ENCODE measurements at places on chromosomes 11 and 22.

GRCh38 chr11:124470561-124471227 is 25.2 kb upstream of the OR8B8 start:
- DNase-seq: no peak

DNA sequence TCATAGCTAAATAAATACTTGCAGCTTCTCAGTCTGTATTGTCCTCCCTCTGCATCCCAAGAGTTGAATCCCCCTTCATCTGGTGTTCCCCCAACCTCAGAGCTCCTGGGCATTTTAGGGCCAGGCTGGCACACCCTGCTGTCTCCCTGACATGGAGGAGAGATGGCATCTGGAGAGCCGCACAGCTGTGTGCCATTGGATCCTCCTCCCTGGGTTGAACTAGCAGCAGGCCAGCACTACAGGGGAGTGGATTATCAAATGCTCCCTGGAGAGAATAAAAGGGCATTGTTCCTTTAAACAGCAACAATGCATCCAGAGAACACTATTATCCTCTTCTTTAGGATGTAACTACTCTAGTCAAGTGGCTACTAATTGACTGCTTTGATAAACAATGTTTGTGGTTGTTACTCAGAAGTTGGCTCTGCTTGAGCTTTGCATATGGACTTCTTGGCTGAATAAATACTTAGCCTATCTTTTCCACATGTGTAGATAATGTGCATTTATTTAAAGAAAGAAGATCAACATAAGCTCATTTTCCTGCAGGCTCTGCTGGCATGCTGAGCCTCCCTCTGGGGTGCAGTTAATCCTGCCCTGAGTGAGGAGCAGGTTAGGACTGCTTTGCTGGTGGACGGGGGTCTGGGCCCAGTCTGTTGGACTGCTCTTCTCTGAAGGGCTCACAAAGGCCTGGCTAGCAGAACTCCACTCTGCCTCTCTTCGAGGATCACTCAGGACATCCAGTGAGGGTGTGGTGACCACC is 897.2 kb downstream of the TBC1D22A start:
- no peak for DNase-seq

DNA sequence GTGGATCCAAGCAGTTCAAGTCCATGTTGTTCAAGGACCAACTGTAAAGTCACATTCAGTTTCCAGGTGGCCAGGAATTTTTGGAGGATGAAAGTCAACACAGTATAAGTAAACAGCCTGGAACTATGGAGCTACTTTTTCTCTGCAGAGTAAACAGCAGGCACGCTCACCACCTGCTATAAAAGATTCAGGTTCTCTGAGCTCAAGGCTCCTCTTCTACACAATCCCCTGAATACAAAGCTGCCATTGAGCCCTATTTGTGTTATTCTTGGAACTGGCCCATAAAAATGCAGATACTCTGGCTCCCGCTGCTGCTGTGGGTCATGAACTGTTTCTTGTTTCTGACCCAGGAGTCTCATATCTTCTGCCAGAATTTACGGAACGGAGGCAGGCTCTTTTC is 56.9 kb upstream of the PRR5 start:
- no peak for DNase-seq

DNA sequence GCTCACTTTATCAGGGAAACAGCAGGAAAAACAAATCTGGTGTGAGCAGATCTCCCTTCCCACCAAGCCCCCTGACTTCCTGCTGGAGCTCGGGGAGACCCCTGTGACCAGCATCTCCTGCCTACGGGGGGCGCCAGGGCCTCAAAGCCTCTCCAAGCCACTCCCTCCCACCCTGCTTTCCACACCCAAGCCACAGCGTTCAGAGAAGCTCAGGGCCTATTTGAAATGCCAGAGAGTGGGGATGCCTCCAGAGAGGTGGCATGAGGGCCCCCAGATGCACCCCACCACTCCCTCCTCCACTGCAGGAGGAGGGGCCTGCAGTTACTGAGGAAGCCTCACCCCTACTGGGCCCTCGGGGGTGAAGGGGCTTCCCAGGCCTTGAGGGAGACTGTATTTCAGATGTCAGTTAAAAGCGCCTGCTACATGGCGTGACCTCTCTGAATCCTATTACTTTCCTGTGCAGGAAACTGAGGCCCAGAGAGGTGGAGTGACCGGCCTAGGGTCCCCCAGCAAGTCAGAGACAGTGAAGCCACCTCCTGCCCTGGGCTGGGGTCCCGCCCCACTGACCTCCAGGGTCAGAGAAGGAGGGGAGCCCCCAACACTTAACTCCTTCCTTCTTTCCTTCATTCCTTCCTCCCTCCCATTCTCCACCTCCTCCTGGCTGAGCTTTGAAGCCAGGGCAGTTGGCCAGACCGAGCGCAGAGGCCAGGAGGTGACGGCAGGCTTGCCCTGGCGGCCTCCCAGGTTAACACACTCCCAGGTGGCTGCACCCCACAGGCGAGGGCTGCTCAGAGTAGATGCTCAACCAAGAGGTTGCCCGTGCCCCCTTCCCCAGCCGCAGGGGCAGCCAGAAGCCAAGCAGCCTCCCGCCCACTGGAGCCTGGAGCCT is 6.0 kb upstream of the CDKN1C start:
- DNase-seq: no peak

- DNase-seq: no peak
Measured at GRCh38 chr11:118170882-118171268, 5.6 kb downstream of the SCN2B start.

GRCh38 chr11:2588809-2589537 is 110.8 kb downstream of the KCNQ1OT1 start:
- DNase-seq: no peak

DNA sequence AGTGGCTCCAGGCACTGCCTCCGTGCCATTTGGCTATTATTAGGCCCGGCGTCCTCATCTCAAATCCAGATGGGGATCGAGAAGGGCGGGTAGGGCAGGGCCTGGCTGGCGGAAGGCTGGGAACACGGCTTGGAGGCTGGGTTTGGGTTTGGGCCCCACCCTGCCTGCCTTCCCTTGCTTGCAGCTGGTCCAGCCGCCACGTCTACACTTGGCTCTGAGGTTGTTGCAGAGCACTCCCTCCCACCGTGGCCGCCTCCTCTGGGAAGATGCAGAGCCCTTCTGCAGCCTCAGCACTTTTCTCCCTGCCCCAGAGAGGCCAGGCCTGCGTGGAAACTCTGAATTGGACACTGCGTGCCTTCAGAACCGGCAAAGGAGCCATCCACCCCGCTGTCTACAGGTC is 5.2 kb upstream of the SMTN start:
- DNase-seq: no peak

DNA sequence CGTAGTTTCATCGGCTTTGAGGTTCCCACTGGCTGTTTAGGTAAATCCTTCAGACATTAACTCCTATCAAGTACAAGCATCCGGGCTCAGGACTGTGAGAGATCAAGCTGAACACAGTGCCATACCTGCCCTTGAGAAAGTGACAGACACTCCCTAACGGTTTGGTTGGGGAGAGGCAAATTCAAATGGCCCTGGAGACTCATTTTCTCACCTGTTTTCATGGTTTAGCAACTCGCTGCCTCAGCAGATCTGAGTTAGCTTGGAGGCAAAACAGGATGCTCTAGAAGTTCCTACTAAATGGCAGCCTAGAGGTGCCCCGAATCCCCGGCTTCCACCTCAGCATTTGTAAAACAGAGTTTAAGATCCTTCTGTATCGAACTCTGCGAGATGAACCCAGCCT is 3.6 kb upstream of the FBXO3 start:
- DNase-seq: no peak

- no peak for DNase-seq
Measured at GRCh38 chr11:69131644-69132300, 24.0 kb upstream of the SMIM38 start.

- DNase-seq: no peak
Measured at GRCh38 chr11:9575260-9576240, 2.1 kb downstream of the WEE1 start.

- DNase-seq: no peak
Measured at GRCh38 chr22:22201930-22202343, 42.6 kb upstream of the VPREB1 start.

- DNase-seq: no peak
Measured at GRCh38 chr22:48331691-48332220, 1495.9 kb downstream of the BRD1 start.

- no peak for DNase-seq
Measured at GRCh38 chr11:71200761-71201160, 51.6 kb downstream of the SHANK2 start.

GRCh38 chr22:29994027-29994715 is 86.1 kb upstream of the HORMAD2 start:
- no peak for DNase-seq

DNA sequence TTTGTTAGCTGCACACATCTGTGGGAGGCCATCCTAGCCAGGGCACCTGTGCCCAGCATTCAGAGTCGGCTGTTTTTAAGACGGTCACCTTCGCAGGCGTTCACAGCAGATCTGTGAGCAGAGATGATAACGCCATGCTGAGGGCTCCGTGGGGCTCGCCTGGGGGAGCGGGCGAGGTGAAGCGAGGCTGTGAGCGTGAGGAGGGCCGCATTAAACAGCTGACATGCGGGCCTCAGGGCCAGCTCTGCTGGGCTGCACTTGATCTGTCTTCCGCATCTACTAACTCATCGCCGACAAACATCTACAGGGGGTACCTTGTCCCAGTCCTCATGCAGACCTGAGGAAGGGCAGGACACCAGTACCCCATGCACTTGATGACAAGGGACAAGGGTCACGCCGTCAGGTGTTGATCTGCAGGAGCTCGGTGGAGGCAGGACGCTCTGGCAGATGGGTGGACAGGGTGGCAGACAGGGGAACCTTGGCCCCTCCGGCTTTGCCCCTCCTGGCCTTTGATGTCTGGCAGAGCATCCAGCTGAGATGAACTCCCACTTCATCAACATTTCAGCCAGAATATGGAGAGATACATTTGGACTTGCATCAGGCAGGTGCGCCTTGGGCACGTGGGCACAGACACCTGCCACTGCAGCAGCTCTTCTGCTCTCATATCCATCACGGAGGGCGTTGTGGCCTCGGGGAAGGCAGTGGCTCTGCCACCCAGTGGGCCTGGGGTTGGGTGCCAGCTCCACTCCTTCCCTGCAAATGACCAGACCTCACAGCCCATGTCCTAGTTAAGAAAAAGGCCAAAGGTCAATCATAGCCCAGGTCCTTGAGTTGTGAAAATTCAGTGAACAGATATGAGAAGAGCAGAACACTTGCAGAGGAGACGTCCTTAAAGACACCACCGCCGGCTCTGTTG is 822.9 kb downstream of the BRD1 start:
- no peak for DNase-seq

DNA sequence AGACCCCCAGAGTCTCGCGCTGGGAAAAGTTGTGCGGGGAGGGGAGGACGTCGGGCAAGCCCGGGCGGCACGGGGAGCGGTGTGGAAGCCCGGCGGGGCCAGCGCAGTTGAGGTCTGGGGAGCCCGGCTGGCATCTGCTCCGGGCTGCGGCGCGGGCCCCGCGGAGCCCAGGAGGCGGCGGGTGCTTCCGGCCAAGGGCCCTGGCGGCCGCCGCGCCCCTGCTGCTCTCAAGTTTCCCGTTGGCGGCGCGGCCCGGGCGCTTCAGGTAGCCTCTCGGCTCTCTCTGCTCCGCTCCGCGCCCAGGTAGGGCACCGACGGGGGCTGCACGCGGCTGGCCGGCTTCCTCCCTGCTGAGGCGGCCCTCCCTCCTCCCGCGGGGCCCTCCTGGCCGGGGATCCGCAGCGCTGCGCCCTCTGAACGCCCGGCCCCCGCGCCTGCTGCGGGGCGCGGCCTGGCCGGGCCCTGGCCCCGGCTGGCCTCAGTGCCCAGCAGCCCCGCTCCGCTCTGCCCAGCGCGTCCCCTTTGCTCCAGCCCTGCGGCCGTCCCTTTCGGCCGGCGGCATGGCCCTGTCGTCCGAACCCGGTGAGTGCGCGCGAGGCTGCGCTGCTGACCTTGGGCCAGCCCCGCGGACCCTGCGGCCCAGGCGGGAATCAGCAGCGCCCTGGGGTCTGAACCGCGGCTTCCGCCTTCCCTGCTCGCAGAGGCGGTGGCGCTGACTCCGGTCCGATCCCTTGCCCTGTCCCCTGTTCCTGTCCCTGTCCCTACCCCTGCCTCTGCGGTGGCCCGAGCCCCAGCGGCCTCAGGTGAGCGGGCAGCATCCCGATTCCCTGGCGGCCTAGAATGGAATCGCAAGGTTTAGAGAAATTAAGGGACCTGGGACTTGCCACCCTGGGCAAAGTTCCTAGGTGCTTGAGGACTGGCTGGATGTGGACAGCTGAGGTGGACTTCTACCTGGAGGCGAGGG is 4.3 kb upstream of the AMPD3 start:
- peak; percentile 46 for DNase-seq

DNA sequence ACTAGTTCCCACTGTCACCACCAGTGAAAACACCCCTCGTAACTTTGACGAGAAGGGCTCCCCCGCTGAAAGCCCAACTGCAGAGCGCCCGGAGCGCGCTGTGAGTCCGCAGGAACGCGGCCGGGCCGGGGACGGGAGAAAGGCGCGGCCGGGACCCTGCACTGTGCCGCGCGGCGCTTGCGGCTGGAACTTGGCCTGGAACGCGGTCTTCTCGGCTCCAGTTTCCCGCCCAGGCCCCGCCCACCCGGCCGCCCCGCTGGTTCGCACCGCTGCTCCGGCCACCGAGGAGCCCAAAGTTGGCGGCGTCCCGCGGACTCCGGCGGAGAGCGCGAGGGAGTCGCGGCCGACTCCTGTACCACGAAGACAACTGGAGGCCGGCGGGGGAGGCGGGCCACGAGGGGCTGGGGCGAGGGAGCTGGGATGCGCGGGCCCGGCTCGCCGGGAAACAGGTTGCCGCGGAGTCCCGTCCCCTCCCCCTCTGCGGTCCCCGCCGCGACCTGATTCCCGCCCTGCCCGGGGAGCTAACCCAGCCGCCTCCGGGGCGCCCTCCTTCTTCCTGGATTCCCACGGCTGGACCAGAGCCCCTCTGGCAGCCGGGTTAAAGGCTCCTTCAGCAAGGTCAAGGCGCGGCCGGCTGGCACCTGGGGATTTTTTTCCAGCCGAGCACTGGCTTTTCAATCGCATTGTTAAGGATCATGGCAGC is 3.4 kb downstream of the TENM4 start:
- no peak for DNase-seq

DNA sequence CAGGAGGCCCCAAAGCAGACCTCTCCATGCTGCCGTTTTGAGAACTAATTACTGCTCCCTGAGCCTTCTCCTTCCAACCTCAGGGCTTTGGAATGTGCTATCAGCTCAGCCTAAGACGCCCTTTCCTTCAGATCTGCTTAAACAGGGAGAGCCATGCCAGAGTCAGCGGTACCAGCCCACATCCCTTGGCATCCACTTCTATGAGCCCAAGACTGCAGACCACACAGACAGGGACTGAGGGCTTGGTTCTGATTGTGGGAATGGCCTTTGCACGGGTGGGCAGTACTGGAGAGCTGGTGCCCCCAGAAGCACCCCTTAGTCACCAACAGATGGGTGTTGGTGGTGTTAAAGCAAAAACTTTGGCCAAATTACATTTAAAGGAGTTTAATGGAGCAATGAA is 146.5 kb downstream of the TTC17 start:
- DNase-seq: no peak

- DNase-seq: no peak
Measured at GRCh38 chr11:15742626-15743519, 613.5 kb downstream of the SOX6 start.
